MG63 (cell line): ENCODE measurements at places on chromosomes 7 and 10. TPM values are rescaled to one million over a fixed set of nuclear protein-coding genes. Genes with fewer than 3 reads are reported as not detected.

CXCL12 gene
- total RNA-seq = 16.5 and 18.6 TPM in 2 replicates

SPDYE5 gene
- not detected in 2 replicates for total RNA-seq

PNLIPRP2 gene
- total RNA-seq = not detected in 2 replicates

IFIT1 gene
- 40.8 and 44.7 TPM in 2 replicates for total RNA-seq

BAIAP2L1 gene
- 9.6 and 11.0 TPM in 2 replicates for total RNA-seq

TRIM73 gene
- 0.20 TPM in 1 of 2 replicates, not detected in the other for total RNA-seq

MYOZ1 gene
- total RNA-seq = not detected in 2 replicates

PRKAG2 gene
- total RNA-seq = 15.2 and 17.7 TPM in 2 replicates

CNNM1 gene
- 0.13 TPM in 1 of 2 replicates, not detected in the other for total RNA-seq

MORN4 gene
- 5.7 and 7.0 TPM in 2 replicates for total RNA-seq

LDB3 gene
- not detected in 2 replicates for total RNA-seq

TMEM140 gene
- 0.40 TPM in 1 of 2 replicates, not detected in the other for total RNA-seq

RARRES2 gene
- total RNA-seq = not detected in 2 replicates

CTTNBP2 gene
- 0.12 and 0.16 TPM in 2 replicates for total RNA-seq

HOXA9 gene
- 25.4 and 29.9 TPM in 2 replicates for total RNA-seq

CPVL gene
- 7.0 and 8.9 TPM in 2 replicates for total RNA-seq

BICC1 gene
- total RNA-seq = 15.2 and 21.8 TPM in 2 replicates

RNF133 gene
- not detected in 2 replicates for total RNA-seq

CYP3A4 gene
- total RNA-seq = not detected in 2 replicates

CYREN gene
- 30.5 and 38.3 TPM in 2 replicates for total RNA-seq

ITIH5 gene
- 0.44 TPM in 1 of 2 replicates, not detected in the other for total RNA-seq

ZNF37A gene
- 9.8 and 9.9 TPM in 2 replicates for total RNA-seq

EN2 gene
- total RNA-seq = 1.6 and 1.7 TPM in 2 replicates

ASIC3 gene
- total RNA-seq = 0.76 TPM in 1 of 2 replicates, not detected in the other

NYAP1 gene
- total RNA-seq = not detected in 2 replicates

PDE6C gene
- not detected in 2 replicates for total RNA-seq

FKBP6 gene
- not detected in 2 replicates for total RNA-seq

MSMB gene
- not detected in 2 replicates for total RNA-seq

SLC26A5 gene
- not detected in 2 replicates for total RNA-seq

EEPD1 gene
- total RNA-seq = 0.35 and 8.6 TPM in 2 replicates

LRRD1 gene
- not detected in 2 replicates for total RNA-seq

STEAP1B gene
- total RNA-seq = 18.2 and 18.7 TPM in 2 replicates

METTL27 gene
- not detected in 2 replicates for total RNA-seq

TSPAN13 gene
- total RNA-seq = 1.2 and 5.0 TPM in 2 replicates

SNCG gene
- 6.2 and 7.6 TPM in 2 replicates for total RNA-seq

C7orf33 gene
- total RNA-seq = not detected in 2 replicates

PIP gene
- total RNA-seq = not detected in 2 replicates

CPA4 gene
- total RNA-seq = 238 and 337 TPM in 2 replicates

BEND7 gene
- total RNA-seq = 3.6 and 4.5 TPM in 2 replicates

SHH gene
- not detected in 2 replicates for total RNA-seq

KLF14 gene
- total RNA-seq = not detected in 2 replicates

TBX20 gene
- total RNA-seq = 0.95 and 1.3 TPM in 2 replicates

C10orf53 gene
- total RNA-seq = not detected in 2 replicates

NPTX2 gene
- 0.94 and 2.1 TPM in 2 replicates for total RNA-seq

STAM gene
- total RNA-seq = 9.3 and 13.6 TPM in 2 replicates

DNAH11 gene
- total RNA-seq = not detected in 2 replicates

ACTL6B gene
- total RNA-seq = not detected in 2 replicates

RAB19 gene
- total RNA-seq = not detected in 2 replicates

RADIL gene
- total RNA-seq = 1.1 and 1.6 TPM in 2 replicates

TRIM50 gene
- total RNA-seq = not detected in 2 replicates

CALHM3 gene
- total RNA-seq = not detected in 2 replicates

HOXA11 gene
- 3.2 and 3.7 TPM in 2 replicates for total RNA-seq

CHPF2 gene
- 15.4 and 26.5 TPM in 2 replicates for total RNA-seq
